Foreskin melanocyte (primary cell): ENCODE measurements at places on chromosomes 7 and 10.

GRCh38 chr10:52780391-52781155, 8.0 kb upstream of the MBL2 start:
- no peak for DNase-seq

GRCh38 chr10:103767756-103768155, 87.6 kb downstream of the SH3PXD2A start:
- DNase-seq, result no peak

- DNase-seq, result no peak
These were observed 54.4 kb downstream of the ZNF277 start for GRCh38 chr7:112260911-112261310.

DNA sequence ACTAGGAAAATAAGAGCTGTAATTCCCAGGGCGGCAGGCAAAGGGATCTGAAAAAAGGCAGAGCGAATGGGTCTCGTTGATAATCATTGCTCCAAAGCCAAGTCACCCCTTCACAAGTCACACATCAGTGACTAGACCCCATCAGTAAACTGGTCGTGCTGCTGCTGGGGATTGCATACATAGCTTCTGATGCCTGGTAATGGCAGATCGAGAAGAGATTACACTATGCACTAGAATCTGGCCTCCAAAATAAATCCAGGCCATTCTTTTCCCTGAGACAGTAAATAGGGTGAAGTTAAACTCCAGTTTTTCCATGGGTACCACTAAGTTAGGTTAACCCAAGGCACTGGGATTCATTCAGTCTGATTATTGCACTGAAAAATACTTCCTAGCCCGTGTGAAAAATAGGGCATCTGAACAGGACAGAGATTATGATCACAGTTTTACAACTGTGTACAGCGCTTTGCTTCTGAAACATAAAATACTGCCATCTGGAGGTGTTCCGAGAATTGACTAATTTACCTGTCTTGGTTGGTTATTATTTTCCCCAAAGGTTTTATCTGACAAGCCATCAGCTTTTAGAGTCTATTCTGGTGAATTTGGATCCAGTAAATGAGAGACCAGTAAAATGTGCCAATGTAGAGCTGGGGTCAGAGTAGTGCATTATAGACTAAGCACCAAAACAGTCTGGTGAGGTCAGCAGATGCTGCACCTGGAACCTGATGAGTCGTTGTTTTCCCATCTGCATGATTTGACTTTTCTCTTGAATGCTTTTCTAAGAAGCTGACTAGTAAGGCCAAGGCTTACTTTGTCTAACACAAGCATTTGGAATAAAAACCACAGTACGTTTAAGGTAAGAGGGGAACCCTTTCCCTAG, 82.9 kb upstream of the AFAP1L2 start:
- DNase-seq, result no peak

DNA sequence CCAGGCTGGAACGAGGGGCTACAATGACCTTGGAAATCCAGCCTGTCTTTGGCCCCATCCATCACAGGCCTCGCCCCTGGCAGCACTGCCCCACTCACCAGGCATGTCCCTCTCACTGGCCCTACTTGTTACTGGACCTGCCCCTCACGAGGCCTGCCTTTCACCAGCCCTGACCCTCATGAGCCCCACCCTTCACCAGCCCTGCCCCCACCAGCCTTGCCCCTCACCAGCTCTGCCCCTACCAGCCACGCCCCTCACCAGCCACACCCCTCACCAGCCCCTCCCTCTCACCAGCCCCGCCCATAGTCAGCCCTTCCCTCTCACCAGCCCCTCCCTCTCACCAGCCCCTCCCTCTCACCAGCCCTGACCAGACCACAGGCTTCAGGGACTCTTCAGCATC, 57.8 kb downstream of the COL26A1 start:
- no peak for DNase-seq
